ENCODE measurements at places on chromosomes 12 and 14.

- no peak for DNase-seq
Observed at GRCh38 chr12:69524755-69525469, 54.7 kb downstream of the FRS2 start.

DNA sequence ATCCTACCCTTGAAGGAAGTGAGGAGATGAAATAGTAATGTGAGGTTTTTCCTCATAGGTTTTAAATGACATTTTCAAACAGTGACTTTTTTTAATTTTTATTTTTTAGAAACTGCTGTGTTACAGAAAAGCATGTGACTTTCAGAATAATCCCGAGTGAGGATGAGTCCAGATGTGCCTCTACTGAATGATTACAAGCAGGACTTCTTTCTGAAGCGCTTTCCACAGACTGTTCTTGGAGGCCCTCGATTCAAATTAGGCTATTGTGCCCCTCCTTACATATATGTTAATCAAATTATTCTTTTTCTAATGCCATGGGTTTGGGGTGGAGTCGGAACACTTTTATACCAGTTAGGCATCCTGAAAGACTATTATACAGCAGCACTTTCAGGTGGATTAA, 15.8 kb downstream of the PCNX4 start:
- DNase-seq: no peak

- DNase-seq: no peak
Observed at GRCh38 chr12:64103825-64104740, 118.0 kb downstream of the KICS2 start.

DNA sequence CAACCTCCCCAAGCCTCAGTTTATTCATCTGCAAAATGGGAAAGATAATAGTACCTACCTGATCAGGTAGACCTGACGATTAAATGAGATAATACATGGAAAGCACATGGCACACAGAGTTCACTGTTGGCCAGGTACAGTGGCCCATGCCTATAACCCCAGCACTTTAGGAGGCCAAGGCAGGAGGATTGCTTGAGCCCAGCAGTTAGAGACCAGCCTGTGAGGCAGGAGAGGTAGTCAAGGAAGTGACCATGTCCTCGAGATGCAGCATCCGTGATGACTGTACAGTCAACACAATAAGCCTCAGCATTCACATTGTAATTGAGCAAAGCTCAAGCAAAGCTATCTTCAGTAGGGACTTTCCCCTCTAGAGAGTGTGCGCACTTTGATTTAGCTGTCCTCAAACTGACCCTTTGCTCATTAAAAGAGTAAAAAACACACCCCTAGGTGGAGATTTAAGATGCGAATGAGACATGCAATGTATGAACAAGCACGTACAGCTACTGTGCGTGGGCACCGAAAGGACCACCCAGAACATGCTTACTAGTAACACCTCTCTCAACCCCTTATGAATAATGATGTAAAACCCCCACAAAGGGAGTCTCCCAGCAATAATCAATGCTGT, 9.9 kb downstream of the ISCU start:
- no peak for DNase-seq

- DNase-seq: no peak
Observed at GRCh38 chr12:23704992-23705943, 244.2 kb downstream of the SOX5 start.

DNA sequence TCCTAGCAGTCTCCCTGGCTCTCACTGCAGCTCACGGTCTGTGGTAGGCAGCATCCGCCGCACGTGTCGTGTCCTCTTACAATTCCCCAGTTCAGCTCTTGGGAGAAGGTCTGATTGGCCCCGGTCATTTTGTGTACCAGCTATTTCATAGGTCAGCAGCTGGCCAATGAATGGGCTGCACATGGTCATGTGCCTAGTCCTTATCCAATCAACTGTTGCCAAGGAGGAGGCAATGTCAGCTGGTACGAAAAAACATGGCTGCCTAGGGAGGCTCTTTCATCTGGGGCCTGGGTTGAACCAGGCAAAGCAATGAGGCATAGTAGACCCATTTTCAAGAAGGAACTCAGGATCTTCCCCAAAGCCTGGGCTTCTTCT, 46.1 kb downstream of the RNFT2 start:
- no peak for DNase-seq

- DNase-seq: no peak
Observed at GRCh38 chr14:69395929-69396328, 2.2 kb downstream of the ERH start.

GRCh38 chr14:33800735-33801163, 150.1 kb downstream of the EGLN3 start:
- DNase-seq: peak; percentile 44

DNA sequence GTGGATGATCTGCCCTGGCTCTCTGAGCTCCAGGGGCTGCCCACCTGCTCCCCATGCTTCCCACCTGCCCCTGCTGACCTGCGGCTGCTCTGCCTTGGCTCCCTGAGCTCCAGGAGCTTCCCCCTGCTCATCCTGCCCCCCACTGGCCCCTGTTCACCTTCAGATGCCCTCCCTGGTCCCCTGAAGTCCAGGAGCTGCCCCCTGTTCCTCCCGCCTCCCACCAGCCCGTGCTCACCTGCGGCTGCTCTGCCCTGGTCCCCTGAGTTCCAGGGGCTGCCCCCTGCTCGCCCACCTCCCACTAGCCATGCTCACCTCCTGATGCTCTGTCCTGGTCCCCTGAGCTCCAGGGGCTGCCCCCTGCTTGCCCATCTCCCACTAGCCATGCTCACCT, 219.7 kb downstream of the TMEM121 start:
- DNase-seq: no peak

DNA sequence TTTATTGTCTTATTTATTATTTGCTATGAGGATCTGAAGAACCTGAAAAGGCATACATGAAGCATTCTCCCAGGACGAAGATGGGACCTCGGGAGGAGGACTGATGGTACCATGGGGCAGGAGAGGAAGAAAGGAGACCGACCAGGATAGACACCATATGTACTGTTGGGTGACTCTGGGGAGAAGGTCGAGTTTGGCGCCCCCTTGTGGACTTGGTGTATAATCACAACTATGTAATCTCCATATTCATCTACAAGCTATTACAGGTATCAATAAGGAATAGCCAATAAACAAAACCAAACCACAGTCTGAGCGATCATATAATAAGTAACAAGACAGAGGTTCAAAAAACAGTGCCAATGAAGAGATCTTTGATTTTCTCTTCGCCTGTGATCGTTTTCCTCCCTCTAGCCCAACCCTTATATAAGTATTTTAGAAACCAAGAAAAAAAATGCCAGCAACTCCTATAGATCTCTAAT, 139.1 kb downstream of the SPTSSA start:
- peak; percentile 60 for DNase-seq

DNA sequence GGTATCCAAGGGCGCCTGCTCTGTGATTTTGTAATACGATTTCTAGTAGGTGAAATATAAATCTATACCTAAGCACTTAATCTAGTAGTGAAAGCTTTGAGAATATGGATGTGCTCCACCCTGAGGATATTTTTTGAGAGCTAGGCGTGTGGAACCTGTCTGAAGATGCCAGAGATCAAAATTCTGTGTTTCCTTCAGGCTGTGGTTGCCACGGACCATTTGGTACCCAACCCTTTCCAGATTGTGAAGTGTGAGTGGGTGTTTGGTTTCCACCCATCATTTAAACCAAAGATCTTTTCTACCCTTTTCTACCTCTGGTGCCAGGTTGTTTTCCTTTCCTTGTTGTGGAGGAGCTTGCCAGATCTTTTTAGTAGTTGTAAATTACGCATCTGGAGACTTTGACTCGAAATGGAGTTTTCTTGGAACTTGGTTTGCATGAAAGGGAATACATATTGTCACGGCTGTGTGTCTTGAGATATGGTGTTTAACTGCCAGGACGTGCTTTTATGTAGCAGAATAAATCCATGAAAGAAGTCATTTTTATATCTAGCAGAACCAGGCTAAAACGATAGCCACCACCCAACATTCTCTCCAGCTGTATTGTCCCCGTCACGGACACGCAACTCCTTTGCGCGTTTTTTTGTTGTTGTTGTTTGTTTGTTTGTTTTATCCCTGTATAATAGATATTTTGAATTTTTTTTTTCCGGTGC, 2.2 kb downstream of the LRFN5 start:
- DNase-seq: no peak

DNA sequence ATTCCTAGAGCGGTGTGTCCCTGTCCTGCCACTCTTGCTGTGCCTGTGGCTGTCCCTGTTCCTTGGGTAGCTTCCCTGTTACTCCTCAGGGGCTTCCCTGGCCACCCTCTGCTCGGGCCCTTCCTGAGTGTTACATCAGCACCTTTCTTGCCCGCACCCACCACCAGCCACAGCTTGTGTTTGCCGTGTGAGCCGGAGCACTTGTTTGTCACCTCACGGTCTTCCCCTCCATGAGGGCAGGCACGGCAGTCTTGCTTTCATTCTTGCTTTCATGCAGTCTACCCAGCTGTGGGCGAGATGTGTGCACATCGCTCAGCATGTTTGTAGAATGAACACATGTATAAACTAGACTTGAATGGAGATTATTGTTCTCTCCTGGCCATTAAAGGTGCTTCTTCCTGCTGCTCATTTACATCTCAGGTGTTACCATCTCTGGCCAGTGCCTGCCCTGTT, 42.0 kb downstream of the TRAF3 start:
- no peak for DNase-seq

DNA sequence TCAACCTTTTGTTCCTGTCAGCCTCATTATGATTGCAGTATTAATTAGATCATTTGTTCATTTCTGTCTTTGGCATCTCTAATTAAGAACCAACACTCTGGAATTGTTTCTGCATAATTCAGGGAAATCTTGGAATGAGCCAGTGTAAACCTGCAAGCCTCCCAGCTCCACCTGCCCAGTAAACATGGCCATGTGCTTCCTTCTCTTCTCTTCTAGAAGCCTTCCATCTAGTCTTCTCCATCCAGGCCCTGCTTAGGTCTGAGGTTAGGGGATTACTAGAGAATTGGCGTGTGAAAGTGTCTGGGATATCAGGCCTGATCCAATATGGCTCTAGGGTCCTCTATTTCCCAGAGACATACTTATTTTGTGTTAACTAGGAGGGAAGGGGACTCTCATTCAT, 528.0 kb downstream of the AACS start:
- no peak for DNase-seq

DNA sequence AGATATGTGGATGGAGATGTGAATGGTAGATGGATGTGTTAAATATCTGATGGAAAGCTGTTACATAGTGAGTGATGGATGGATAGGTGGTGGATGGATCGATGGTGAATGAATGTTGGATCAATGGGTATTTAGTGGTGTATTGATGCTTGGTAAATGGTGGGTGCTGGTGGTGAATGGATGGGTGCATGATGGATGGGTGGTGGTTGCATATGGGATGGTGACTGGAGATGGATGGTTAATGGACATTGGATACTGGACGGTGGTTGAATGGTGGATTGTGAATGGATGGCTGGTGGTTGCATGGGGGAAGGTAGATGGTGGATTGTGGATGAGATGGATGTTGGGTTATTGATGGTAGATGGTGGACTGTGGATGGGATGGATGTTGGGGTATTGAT, 2.1 kb upstream of the LBHD2 start:
- DNase-seq: no peak

GRCh38 chr14:86714153-86714552, 1184.2 kb downstream of the FLRT2 start:
- no peak for DNase-seq

DNA sequence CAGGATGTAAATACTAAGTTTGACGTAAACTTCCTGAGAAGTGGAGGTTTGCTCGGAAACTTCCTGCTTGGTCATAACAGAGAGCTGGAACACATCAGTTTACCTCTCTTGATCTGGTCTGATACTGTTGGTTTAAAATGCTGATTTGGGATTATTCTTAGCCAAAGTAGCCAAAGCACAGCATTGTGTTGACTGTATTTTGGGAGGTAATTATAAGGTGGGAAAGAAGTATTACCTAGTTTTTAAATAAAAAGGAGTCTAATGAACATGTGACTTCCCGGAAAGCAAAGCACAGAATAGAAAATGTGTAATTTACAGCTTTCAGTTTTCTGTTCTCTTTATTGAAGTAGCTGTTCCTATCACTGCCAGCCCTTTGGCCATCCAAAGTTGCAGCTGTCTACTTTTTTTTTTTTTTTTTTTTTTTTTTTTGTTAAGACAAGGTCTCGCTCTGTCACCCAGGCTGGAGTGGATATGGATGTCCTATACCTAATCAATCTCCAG, 52.2 kb upstream of the SRP54 start:
- no peak for DNase-seq

DNA sequence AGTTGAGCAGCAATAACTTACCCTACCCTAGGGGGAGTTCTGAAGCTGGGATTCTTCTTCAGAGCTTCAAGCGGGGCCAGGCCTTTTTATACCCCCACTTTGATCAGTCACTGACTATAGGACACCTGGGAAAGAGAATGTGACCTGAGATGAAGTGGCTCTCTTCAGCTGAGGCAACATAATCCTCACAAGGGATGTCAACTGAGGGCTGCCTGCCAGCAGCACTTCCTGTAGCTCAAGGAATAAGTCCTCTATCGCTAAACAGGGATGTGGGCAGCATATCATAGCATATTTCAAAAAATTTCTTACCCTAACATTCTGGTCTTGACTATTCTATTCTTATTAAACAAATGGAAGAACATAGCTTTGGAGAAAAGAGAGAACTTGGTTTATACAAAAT, 17.4 kb downstream of the LGALS3 start:
- DNase-seq: no peak

DNA sequence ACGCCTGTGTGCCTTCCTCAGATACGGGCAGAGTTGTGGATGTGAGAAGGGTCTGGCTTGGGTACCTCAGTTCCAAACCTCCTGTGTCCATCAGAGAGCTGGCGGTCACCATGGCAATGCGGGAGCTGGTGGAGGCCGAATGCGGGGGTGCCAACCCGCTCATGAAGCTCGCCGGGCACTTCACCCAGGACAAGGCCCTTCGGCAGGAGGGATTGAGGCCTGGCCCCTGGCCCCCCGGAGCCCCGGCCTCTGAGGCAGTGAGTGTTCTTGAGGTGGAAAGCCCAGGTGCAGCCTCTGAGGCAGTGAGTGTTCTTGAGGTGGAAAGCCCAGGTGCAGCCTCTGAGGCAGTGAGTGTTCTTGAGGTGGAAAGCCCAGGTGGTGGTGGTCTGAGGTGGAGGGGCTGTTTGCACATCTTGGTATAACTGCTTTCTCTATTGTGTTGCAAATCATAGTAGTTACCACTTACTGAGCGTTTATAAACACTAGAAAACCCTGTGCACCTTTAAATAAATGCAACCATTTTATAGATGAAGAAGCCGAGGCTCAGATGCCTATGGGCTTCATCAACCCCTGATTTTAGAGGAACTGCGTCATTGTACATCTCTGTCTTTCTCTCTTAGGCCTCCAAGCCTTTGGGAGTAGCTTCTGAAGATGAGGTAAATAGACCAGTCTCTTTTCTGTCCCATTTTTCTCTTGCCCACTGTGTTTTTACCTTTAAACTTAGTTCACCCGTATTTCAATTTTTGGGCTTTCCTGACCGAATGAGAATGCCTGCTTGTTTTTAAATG, 976 bp downstream of the PEX5 start:
- peak; percentile 58 for DNase-seq

DNA sequence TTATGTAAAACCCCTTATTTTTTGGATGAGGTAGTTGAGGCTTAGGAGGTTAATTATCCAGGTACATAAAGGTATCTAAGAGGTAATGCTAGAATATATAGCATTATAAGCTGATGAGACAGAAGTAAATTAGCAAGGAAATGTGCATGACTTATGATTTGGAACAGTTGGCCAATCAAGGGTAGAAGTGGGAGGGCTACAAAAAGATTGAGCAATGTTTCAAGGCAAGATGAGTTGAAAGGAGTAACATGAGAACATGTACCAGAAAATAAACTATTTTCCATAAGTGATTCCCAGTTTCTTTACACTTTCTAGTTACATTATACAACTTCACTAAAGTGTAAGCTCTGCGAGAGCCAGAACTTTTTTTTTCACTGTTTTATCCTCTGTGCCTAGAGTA, 290.9 kb downstream of the LRIG3 start:
- DNase-seq: no peak

GRCh38 chr14:32525591-32525990, 196.5 kb downstream of the AKAP6 start:
- DNase-seq: no peak

Data from lower lobe of right lung (tissue), 2 donors.